ENCODE measurements at places on chromosomes 16 and 17.

GRCh38 chr17:29255926-29256522 is 9.4 kb downstream of the CRYBA1 start:
- no peak for DNase-seq

GRCh38 chr17:81148571-81148970 is 16.7 kb upstream of the PVALEF start:
- DNase-seq, result no peak

DNA sequence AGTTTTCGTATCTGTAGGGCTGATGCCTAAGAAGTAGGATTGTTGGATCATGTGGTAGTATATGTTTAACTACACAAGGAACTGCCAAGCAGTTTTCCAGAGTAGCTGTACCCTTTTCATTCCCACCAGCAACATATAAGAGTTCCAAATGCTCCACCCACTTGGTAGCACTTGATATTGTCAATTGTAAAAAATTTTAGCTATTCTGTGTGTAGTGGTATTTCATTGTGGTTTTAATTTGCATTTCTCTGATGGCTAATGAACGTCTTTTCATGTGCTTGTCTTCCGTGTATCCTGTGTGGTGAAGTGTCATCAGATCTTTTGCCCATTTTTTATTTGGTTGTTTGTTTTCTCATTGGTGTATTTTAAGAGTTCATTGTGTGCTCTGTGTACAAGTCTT is 69.7 kb downstream of the TANC2 start:
- DNase-seq, result no peak

GRCh38 chr17:78381601-78382232 is 3.3 kb downstream of the PGS1 start:
- peak; percentile 44 for DNase-seq

GRCh38 chr17:39238311-39238972 is 12.7 kb upstream of the STAC2 start:
- peak; percentile 67 for DNase-seq

- DNase-seq, result no peak
Measured at GRCh38 chr17:76671912-76672262, 28.3 kb upstream of the ST6GALNAC1 start.

GRCh38 chr16:30921459-30921747 is 2.0 kb upstream of the FBXL19 start:
- no peak for DNase-seq

- DNase-seq, result no peak
Measured at GRCh38 chr17:37081287-37081686, 132.5 kb downstream of the AATF start.

DNA sequence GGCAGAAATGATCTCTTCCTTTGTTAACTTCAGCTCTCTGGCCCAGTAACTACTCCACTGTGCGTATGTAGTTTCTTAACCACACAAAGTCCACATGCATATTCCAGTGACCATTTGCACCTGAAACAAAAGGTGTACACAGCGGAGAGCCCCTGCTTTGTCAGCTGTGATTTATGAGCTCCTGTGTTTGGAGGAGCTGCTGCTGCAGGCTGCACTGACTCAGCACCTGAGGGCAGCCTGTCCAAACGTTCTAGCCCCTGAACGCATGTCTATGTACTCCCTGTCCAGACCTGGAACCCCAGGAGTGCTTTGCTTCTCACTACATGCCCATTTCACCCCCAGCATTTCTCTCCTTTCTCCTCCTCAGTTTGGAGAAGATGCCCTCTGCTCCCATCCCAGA is 216.1 kb downstream of the ABCC12 start:
- no peak for DNase-seq

- DNase-seq, result no peak
Measured at GRCh38 chr16:87816507-87817100, 50.8 kb upstream of the KLHDC4 start.

- no peak for DNase-seq
Measured at GRCh38 chr17:78159575-78160158, 8.7 kb upstream of the SYNGR2 start.

DNA sequence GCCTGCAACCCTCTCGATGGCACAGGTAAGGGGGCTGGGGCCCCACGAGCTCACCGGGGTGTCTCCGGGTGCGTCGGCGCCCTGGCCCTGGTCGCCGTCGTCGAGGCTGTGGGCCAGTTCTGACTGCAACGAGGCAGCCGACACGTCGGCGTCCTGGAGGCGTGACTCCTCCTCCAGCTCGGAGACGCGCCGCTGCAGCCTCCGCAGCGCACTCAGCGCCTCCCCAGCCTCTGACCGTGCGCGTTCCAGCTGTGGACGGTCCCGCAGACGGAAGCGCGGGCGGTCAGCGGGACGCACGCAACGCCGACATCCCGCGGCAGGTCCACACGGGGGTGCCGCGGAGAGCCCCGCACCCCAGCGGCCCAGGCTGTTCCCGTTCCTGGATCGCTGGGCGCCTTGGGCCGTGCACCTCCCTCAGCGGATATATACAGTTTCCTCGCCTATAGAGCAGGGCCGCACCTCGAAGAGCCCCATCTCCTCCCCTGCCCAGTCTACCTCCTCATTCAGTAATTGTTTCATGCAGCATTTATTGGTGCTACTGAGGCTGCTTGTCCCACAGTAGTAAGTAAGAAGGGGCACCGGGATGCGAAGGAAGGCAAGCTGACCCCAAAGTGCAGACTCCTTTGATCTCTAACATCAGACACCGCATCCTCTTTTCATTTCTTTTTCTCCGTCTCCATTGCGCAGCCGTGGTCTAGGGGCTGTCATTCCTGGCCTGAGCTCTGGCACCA is 5.8 kb downstream of the THOC6 start:
- no peak for DNase-seq

GRCh38 chr16:62224646-62225209 is 188.5 kb upstream of the CDH8 start:
- no peak for DNase-seq

- DNase-seq, result no peak
Measured at GRCh38 chr17:6536053-6536452, 20.3 kb downstream of the PITPNM3 start.

GRCh38 chr17:64940055-64940454 is 20.8 kb upstream of the LRRC37A3 start:
- no peak for DNase-seq

DNA sequence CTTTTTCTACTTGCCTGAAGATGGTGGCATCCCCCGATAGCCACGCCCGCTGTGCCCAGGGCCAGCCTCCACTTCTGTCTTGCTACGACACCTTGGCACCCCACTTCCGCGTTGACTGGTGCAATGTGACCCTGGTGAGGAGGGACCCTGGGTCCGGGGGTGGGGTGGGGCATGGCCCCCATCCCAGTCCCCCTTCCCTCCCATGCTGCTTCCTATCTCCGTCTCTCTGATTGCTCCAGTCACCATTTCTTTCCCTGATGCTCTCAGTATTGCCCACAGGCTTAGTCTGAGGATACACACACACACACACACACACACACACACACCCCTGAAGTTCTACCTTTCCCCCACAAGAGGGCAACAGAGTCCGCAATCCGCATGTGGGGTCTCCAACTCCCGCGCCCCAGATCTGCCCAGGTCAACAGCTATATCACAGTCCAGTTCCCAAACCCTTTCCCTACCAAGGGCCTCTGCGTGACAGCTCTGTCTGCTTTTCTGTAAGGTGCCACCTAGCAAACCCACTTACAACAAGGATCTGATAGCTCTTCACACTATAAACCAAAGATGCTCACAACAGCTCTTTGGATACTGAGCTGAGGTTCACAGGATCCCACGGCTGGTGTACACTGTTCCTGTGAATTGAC is 3.4 kb downstream of the SGCA start:
- no peak for DNase-seq

GRCh38 chr16:89476379-89476778 is 14.0 kb downstream of the ANKRD11 start:
- DNase-seq, result no peak

DNA sequence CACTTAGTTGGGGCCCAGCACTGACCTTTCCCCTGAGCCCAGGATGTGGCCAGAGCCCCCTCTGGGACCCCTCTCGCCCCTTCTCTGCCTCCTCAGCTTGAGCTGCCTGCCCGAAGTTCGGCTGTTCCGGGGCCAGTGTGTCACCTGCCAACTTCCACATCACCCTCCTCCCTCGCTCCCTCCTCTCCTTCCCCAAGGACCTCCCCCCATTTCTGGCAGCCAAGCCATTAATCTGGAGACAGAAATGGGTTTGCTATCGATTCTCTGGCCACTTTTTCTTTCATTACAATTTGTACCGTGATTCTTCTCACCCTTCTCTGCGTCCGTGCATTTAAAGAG is 8.8 kb upstream of the ADAM11 start:
- no peak for DNase-seq

DNA sequence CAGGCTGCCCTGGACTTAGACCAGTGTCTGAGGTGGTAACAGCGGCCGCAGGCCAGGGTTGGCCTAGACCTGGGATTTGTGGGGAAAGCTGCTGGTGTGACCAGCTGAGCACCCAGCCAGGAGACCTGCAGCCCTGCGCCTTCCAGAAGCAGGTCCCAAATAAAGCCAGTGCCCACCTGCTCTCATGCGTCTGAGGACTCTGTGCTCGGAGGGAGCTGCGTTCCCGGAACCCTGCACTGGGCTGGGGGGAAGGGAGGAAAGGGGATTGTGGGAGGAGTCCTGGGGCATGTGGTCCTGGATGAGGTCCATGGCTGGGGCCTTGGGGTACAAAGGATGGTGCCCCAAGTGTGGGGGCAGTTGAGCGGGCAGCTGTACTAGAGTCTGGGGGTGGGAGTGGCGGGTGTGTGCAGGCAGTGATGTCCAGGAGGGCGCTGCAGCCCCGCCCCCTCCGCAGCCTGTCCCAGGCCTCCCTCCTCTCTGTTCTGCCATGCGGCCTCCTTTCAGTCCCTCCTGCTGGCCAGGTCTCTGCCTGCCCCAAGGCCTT is 1.8 kb upstream of the NECAB2 start:
- DNase-seq, result no peak

- DNase-seq, result no peak
Measured at GRCh38 chr16:70418274-70418992, 20.5 kb downstream of the ST3GAL2 start.

- DNase-seq, result no peak
Measured at GRCh38 chr16:71472051-71472450, 10.0 kb upstream of the ZNF23 start.

GRCh38 chr16:71930013-71930563 is 34.8 kb downstream of the IST1 start:
- DNase-seq, result no peak

- DNase-seq, result peak; percentile 22
Measured at GRCh38 chr16:38941-39892, 14.2 kb downstream of the POLR3K start.

GRCh38 chr16:49460786-49461470 is 87.3 kb downstream of the C16orf78 start:
- no peak for DNase-seq

- no peak for DNase-seq
Measured at GRCh38 chr17:68428498-68429172, 28.7 kb downstream of the WIPI1 start.

GRCh38 chr16:50386774-50387173 is 18.0 kb upstream of the BRD7 start:
- no peak for DNase-seq

DNA sequence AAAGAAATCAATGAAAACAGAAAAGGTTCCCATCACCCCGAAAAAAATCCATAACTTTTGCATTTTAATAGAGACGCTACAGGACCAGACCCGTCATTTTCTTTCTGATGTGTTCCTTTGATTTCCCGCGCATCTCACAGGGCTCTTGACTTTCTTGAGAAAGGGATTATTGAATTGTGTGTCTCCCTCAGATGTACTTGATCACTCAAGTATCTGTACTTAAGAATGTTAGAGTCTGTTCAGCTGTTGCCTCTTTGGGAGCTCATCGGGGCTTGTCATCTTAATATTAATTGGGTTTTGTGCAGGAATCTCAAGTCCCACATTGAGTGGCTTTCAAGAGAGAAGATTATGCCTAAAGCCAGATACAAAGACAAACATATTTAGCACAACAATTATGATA is 606.4 kb upstream of the SALL1 start:
- DNase-seq, result no peak

DNA sequence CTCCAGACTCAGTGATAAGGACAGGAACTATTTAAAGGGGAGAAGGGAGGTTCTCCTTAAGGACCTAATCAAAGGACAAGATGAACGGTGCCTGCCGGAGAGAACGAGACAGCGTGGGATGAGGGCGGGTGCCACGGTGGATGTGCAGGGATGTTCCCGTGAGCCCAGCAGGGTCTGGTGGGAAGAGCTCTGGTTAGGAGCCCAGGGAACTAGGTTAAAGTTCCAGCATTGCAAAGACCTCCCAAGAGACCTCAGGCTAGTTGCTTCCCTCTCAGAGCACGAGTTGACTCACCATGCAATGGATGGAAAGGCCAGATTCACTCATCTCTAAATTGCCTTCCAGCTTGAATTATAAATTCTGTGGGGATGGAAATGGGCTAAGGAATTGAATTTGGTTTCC is 14.7 kb downstream of the CCR7 start:
- no peak for DNase-seq

GRCh38 chr16:50520451-50521245 is 27.5 kb upstream of the NKD1 start:
- no peak for DNase-seq

DNA sequence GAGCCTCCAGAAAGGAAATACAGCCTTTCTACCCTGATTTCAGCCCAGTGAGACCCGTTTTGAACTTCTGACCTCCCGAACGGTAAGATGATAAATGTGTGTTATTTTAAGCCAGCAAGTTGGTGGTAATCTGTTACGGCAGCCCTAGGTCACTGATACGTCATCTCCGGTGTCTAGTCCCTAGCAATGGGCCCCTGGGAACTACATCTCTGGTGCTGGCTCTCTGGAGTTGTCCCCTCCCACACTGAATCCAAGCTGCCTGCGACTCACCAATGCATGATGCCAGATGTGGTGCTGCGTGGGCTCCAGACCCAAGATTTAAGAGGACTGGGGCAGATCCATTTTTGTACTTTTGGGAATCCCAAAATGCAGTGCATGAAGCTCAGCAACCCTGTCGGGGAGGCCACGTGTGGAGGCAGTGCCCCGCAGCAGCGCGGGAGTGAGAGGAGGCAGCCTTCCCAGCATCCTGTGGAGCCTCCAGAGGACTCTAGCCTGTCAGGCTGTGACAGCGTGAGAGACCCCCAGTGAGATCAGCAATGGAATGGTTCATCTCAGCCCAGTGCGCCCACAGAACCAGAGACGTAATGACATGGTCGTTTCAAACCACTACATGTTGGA is 43.6 kb upstream of the USP7 start:
- no peak for DNase-seq

DNA sequence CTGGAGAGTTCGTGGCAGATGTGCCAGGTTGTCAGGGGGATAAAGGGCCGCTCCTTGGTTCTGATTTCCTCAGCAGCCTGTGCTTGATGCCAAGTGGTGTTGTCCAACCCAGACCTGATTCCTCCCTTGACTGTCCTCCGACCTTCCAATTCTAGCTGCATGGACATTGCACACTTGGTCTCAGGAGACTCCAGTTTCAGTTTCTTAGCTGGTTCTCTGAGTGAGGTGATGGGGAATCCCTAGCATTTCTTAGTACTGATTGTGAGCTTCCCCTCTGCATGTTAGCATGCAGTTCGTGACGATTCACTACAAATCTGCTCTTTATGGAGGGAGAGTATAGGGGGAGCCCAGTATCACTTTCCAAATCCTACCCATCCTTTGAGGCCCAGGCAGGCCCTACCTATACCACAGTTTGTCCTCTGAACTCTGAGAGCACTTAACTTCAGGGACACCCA is 12.4 kb upstream of the CCR7 start:
- DNase-seq, result no peak

Measured in activated T-cell treated with anti-CD3 and anti-CD28 coated beads for 4 hours (primary cell).